Urothelium cell line (cell line): ENCODE measurements at places on chromosomes 6 and 20.

DNA sequence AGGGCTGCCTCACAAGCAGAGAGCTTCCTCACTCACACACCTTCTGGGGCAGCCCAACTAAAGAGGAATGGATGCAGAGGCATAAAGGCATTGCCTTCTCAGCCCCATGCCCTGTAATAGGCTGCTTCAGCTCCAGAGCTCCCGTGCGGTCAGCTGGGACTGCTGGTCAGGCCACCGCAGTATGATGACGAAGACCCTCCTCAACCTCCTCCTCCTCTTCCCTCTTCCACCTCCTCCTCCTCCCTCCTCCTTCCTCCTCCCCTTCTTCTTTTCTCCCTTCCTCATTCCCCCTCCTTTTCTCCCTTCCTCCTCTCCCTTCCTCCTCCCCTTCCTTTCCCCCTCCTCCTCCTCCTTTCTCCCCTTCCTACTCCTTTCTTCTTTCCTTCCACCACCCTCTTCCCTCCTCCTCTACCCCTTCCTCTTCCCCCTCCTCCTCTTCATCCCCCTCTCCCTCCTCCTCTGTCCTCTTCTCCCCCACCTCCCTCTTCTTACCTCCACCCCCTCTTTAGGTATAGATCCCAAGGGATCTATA, 465.3 kb upstream of the CDH4 start:
- DNase-seq: no peak

DNA sequence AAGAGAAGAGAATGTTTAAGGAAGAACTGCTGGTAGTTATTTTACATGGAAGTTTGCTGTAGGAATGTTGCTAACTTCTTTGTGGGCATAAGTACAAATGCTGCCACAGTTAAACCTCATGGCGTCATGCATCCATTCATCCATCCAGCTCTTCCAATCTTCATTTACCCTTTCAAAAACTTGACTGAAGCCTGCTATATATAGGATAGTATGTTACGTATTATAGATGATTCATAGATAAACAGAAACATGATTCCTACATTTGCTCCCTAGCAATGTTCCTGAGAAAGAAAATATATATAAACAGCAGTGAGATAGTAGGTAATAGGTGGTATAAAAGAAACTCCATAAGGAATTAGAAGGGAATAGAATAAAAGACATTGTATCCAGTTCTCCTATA, 93.7 kb downstream of the NDUFAF5 start:
- DNase-seq: no peak

- DNase-seq: peak; percentile 64
Measured at GRCh38 chr6:119541132-119541905, 191.8 kb upstream of the MAN1A1 start.

- DNase-seq: peak; percentile 30
Measured at GRCh38 chr6:32752580-32752979, 10.8 kb downstream of the HLA-DQB2 start.

GRCh38 chr6:4413073-4413472, 277.7 kb upstream of the ECI2 start:
- DNase-seq: no peak

- no peak for DNase-seq
Measured at GRCh38 chr6:170429450-170429849, 122.9 kb downstream of the FAM120B start.

GRCh38 chr20:43563429-43563828, 4.6 kb downstream of the SGK2 start:
- DNase-seq: no peak

GRCh38 chr6:29489286-29489685, 1.5 kb upstream of the MAS1L start:
- DNase-seq: no peak

- no peak for DNase-seq
Measured at GRCh38 chr20:25355011-25355595, 35.5 kb downstream of the ABHD12 start.

DNA sequence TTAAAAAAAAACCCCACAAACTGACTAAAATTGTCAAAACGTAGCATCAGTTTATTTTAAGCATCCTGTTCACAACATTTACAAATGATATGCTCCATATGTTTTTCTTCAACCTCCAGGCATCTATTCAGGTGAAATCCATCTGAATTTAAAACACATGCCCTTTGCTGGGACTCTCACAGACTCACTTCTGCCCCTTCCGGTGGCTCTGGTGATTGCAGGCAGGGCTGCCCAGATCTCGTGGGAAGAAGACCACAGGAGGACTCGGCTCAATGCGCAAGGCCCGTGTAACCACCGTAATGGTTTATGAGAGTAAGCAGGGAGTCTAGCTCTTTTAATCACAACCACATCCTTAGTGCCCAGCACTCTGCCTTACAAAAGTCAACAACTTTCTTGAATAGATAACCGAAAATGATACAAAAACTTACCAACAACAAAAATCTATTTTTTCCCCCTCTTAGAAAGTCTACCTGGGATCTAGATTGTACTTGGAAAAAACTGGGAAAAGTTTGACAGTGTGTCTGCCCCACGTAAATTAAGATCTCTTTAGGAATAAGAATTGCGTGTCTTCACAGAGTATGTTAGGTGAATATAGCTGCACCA, 139.1 kb downstream of the KIF16B start:
- DNase-seq: peak; percentile 47

DNA sequence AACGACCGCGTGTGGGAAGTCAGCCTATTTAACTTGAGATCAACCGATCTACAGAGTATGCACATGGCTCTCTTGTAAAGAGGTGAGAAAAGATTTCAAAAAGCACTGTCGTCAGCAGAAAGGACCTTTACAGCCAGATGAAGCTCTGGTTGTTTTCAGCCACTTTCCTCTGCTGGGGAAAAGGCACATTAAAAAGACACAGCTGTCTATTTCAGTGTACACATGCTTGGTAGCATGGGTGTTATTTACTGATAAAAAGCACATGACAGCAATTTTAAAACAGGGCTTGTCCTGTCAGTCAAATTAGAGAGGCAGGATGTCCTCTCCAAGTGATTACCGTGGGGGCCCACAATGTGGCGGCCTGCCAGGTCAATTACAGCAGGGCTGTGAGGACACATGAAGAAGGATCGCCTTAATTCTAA, 188.9 kb downstream of the PRKN start:
- no peak for DNase-seq

- DNase-seq: no peak
Measured at GRCh38 chr6:5814116-5814515, 192.6 kb downstream of the NRN1 start.

GRCh38 chr6:44247338-44248302, 719 bp downstream of the HSP90AB1 start:
- DNase-seq: peak; percentile 53

GRCh38 chr6:139547804-139548203, 173.4 kb upstream of the CITED2 start:
- DNase-seq: no peak

GRCh38 chr6:161578478-161578877, 304.6 kb upstream of the AGPAT4 start:
- DNase-seq: no peak

GRCh38 chr6:92047152-92047850, 1372.1 kb downstream of the EPHA7 start:
- DNase-seq: no peak

GRCh38 chr6:139003751-139004150, 15.7 kb upstream of the REPS1 start:
- no peak for DNase-seq

DNA sequence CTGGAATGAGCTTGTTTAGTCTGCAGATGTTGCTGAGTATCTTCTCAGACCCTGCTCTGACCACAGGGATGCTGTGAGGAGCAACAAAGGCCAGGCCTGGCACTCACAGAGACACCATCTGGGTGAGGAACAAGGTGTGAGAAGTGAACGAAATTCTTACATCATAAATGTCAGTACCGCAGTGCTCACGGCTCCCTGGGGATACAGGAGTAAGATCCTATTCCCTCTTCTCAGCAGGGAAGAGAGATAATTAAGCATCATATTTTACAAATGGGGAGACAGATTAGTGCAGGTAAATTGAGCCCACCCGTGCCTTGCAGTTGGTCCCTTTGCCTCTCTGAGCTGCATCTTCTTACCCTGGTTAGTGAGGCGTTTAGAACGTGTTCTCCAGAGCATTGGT, 106.2 kb downstream of the DTD1 start:
- DNase-seq: no peak

- DNase-seq: no peak
Measured at GRCh38 chr20:33250666-33251065, 14.9 kb downstream of the BPIFA1 start.

DNA sequence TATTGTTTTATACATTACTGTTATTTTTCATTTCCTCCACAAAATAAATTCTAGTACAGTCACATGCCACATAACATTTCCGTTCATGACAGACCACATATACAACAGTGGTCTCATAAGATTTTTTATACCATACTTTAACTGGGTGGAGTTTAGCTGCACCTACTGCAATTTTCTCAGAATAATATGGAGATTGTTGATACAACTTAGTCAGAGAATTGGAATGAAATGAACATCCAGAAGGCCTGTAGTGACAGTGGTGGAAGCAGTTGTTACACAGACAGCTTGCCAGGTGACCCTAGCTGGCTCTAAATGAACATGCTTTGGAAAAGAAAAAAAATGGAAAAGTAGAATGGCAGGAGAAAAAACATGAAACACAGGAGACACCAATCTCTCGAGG, 183.2 kb upstream of the TCF21 start:
- no peak for DNase-seq

GRCh38 chr6:148323344-148323743, 19.3 kb upstream of the SASH1 start:
- DNase-seq: no peak

- no peak for DNase-seq
Measured at GRCh38 chr6:3852391-3852790, 3.2 kb downstream of the FAM50B start.

GRCh38 chr20:63032861-63033793, 26.4 kb upstream of the BHLHE23 start:
- no peak for DNase-seq

DNA sequence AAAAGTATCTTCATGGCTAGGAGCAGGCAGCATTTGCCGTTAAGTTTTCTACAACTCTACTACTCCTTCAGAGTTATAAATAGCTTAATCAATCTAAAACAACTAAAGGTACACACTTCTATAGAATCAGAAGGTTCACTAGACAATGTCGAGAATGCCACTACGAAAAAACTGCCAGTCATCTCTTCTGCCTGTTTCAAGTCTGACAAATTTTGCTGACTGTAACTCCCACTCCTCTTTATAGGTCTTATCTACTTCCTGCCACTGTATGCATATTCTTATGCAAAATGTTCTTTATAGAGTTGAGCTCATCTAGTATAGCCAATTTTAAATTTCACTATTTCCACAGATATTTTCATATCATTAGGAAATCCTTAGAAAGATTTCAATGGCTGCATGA, 160.1 kb downstream of the EYS start:
- DNase-seq: no peak

- DNase-seq: no peak
Measured at GRCh38 chr6:122020588-122021264, 378.7 kb upstream of the HSF2 start.
